ENCODE measurements at places on chromosomes 1 and 21. TPM values are rescaled to one million over a fixed set of nuclear protein-coding genes. Genes with fewer than 3 reads are reported as not detected.

The PRAMEF11 gene
- not detected for total RNA-seq

The SH2D5 gene
- not detected for total RNA-seq

The YTHDF2 gene
- total RNA-seq: 66.2 TPM

The SPATA46 gene
- total RNA-seq: not detected

The MRPL39 gene
- total RNA-seq: 29.1 TPM

The EEIG2 gene
- total RNA-seq: 6.5 TPM

The RAB29 gene
- total RNA-seq: 6.3 TPM

The TTLL10 gene
- total RNA-seq: not detected

The GPR37L1 gene
- not detected for total RNA-seq

The ICOSLG gene
- total RNA-seq: 2.4 TPM

The OR2L2 gene
- not detected for total RNA-seq

The HSPA6 gene
- 3.9 TPM for total RNA-seq

The OR2W3 gene
- not detected for total RNA-seq

The CLCNKB gene
- total RNA-seq: not detected

The CR1L gene
- total RNA-seq: not detected

The OR2T33 gene
- total RNA-seq: not detected

The KIF26B gene
- total RNA-seq: 0.95 TPM

The C1orf226 gene
- total RNA-seq: 5.3 TPM

The CAMK1G gene
- total RNA-seq: not detected

The UBASH3A gene
- 1.9 TPM for total RNA-seq

The TMEM79 gene
- 140 TPM for total RNA-seq

The MYOC gene
- 6.7 TPM for total RNA-seq

The S100A8 gene
- 15,687 TPM for total RNA-seq

The ZNF436 gene
- total RNA-seq: 33.6 TPM

The SPRR1B gene
- total RNA-seq: 3,090 TPM

The NR1I3 gene
- total RNA-seq: not detected

The BTBD8 gene
- 0.83 TPM for total RNA-seq
